ENCODE measurements at places on chromosomes 13 and 19. TPM values are rescaled to one million over a fixed set of nuclear protein-coding genes. Genes with fewer than 3 reads are reported as not detected.

GRCh38 chr13:42603571-42603970 is 29.6 kb downstream of the TNFSF11 start:
- H3K36me3 ChIP-seq: no peaks in the 10 kb centered on the region
- DNase-seq: no peak
- H3K27me3 ChIP-seq: no peaks in the 10 kb centered on the region
- H3K4me3 ChIP-seq: no peak overlapping the region
- no peak overlapping the region for H3K27ac ChIP-seq
- H3K4me1 ChIP-seq: peaks cover 15% of the 10 kb centered on the region

DNA sequence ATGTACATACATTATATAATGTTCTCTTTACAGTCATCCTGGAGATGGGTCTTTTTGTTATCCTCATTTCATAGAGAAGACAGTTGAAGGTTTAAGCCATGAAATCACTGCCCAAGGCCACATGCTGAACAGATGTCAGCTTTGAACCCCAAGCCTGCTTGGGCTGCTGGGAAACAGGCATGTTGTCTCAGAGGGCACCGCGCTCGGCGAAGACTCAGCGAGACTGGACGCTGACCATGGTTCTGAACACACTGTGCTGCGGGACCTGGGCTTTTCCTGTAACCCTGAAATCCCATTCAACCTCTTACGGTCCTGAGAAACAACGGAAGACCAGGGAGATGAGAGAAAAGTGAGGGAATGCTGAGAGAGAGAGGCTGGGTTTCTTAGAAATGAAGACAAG is 27.3 kb downstream of the LRFN3 start:
- H3K4me3 ChIP-seq: no peak overlapping the region
- H3K36me3 ChIP-seq: no peaks in the 10 kb centered on the region
- no peak for DNase-seq
- no peak overlapping the region for H3K27ac ChIP-seq

- no peaks in the 10 kb centered on the region for H3K27me3 ChIP-seq
- H3K36me3 ChIP-seq: no peaks in the 10 kb centered on the region
- no peak overlapping the region for H3K4me3 ChIP-seq
- H3K4me1 ChIP-seq: no peaks in the 10 kb centered on the region
- no peak for DNase-seq
Observed at GRCh38 chr13:105928048-105928447, 607.4 kb downstream of the EFNB2 start.

The RYR1 gene
- 1.2 TPM for total RNA-seq
